ENCODE measurements at places on chromosomes 5 and 9.

GRCh38 chr5:156707750-156708149 is 142.3 kb upstream of the PPP1R2B start:
- no peak for DNase-seq

GRCh38 chr5:1204693-1205242 is 3.4 kb downstream of the SLC6A19 start:
- DNase-seq: no peak

GRCh38 chr5:170442921-170443320 is 53.8 kb upstream of the KCNMB1 start:
- no peak for DNase-seq

GRCh38 chr9:26375448-26375847 is 517.2 kb downstream of the CAAP1 start:
- DNase-seq: no peak

GRCh38 chr9:35840881-35841644 is 12.0 kb downstream of the TMEM8B start:
- peak; percentile 62 for DNase-seq

GRCh38 chr5:77302247-77302646 is 91.8 kb downstream of the PDE8B start:
- DNase-seq: no peak

GRCh38 chr5:134255418-134256150 is 29.7 kb upstream of the PPP2CA start:
- no peak for DNase-seq

DNA sequence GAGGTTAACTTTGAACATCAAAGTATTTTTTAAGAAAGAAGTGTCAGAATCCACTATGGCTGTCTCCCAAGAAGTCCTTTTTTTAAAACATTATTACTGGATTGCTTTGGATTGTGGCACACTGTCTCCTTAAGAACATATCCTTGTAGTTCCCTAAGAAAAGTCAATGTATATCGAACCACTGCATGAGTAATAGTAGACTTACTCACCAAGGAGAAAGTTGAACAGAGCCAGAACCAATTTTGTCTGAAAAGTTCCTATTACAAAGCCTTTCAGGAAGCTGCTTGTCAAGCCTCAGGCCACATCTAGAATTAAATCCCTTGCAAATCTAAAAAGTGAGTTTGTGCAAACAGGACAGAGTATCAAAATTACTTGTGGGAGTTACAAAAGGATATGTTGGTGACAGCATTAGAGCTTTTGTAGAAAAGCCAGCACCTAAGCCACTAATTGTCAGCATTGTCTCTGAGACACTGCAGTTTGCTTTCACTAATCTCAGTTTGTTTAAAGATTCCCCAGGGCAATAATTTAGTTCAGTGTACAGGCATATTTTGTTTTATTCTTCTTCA is 195.4 kb downstream of the MPDZ start:
- DNase-seq: no peak

GRCh38 chr9:89046832-89047231 is 55.6 kb downstream of the S1PR3 start:
- no peak for DNase-seq

GRCh38 chr5:66144834-66145390 is 812 bp downstream of the SREK1 start:
- no peak for DNase-seq

DNA sequence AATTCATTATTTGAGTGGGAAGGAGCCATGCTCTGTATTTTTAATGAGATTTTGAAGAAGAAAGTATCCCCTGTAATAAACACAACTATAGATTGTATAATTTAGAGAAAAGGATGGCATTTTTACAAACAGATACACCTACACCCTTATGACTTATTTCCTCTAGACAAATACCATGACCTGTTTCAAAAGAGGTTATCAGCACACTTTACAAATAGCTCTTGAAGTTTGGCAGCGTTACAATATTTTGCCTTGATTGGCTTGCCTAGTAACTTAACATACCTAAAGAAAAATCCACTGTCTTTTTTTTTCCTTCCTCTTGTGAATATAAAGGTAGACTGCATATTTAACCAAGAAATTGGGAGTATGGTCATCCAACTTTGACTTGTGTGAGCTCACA is 28.5 kb upstream of the CETN3 start:
- DNase-seq: no peak

DNA sequence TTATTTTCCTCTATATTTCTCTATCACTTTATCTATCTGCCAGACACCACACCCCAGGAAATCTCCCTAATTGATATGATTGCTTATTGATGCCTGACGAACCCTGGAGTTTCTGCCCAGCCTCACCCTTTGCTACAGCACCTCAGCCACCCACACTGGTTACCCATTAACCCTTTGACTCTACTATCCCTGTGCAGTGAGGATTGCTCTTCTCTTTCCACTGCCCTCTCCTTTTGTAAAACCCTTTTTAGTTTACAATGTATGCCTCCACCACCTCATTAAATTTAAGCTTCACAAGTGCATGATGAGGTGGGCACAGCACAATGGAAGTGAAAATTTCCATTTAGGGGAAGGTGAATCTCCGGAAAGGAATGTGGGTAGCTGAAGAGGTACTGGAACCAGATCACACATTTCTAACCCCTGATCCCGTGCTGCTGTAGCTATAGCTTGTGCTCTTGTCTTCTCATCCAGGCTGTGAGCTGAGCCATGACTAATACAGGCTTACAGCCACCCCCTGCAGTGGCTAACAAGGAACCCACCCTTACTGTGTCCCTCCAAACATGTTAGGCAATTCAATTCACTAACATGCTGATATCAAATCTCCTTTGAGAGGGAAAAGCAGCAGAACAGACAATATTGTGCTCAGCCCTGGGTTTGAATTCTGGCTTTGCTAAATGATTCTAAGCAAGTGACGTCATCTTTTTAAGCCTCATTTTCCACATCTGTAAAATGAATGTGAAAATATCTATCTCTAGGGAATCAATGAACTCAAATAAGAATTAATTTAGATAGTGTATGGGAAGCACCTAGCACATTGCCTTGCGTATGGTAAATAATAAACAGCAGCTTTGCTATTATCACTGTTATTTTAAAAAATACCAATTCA is 186.9 kb upstream of the TRIM32 start:
- DNase-seq: no peak

DNA sequence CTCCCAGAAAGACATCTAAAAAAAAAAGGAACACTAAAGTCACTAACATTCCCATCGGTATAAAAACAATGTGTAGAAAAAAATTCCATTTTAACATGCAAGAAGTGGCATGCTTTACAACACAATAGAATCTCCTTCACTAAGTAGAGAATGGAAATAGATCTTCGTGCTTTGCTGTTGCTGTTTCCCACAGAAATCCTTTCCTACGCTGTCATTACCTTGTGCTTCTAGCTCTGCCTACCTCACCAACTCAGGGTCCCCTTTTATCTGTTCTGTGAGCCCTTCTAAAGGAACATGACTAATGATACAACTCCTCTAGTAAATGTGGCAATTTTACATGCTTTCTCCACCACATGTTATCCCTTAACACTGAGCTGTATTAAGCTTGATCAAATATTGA is 202.9 kb downstream of the MCTP1 start:
- DNase-seq: no peak

DNA sequence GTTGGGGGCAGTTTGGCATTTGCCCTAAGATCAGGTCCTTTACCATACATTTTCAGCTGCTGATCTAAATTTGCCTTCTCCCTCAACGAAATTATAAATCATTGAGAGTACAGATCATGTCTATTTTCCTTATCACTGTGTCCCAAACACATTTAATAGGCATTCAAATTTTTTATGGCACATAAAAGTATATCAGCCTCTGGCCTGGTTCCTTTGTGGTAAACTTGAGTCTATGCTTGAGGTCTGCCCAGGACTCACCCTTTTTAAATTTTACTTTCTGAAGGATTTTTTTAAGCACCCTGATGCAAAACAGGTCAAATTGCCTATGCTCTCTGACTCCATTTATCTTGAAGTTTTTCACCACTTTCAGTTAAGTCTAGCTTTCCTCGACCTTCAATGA is 163.6 kb upstream of the GRIN3A start:
- DNase-seq: no peak

- no peak for DNase-seq
Measured at GRCh38 chr5:63603996-63604395, 358.2 kb downstream of the HTR1A start.

GRCh38 chr5:178467568-178468195 is 122.5 kb downstream of the COL23A1 start:
- DNase-seq: no peak

- DNase-seq: no peak
Measured at GRCh38 chr5:40165789-40166728, 513.7 kb upstream of the PTGER4 start.

- peak; percentile 89 for DNase-seq
Measured at GRCh38 chr5:56950626-56951125, 1.2 kb downstream of the MIER3 start.

DNA sequence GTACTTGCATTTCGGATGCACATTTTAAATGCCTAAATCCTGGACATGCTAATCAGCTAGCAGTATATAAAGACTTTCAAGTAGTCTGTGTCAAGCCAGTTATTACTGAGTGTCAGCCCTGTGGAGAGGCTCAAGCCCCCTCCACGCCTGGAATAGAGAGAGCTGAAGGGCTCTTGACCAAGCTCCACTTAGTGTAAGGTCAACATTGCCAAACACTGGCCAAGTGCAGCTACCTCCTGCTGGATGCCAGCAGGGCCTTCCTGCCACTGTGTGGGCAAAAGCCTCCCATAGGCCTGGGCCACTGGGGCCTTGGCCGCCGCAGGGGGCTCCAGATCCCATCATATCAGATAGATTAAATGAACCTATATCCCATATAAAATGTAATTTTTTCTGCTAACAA is 239.4 kb upstream of the PANK3 start:
- no peak for DNase-seq

GRCh38 chr9:129412814-129413536 is 207.9 kb downstream of the C9orf50 start:
- peak; percentile 88 for DNase-seq

DNA sequence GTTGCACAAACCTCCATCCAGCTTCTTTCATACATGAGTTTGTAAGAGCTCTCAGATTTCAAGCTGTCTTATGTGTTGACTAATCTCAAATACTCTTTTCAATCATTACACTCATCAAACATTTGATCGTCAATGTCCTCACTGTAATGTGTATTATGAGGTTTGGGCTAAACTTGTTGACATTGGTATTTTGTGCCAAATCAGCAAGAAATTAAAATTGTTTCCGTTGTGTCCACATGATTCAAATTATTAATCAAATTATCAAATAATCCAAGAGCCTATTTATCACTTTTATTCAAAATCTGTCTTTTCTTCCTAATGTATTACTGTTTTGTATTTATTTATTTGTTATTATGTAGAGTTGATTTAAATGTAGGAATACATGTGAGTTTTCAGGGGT is 283.4 kb downstream of the GAS1 start:
- DNase-seq: no peak

DNA sequence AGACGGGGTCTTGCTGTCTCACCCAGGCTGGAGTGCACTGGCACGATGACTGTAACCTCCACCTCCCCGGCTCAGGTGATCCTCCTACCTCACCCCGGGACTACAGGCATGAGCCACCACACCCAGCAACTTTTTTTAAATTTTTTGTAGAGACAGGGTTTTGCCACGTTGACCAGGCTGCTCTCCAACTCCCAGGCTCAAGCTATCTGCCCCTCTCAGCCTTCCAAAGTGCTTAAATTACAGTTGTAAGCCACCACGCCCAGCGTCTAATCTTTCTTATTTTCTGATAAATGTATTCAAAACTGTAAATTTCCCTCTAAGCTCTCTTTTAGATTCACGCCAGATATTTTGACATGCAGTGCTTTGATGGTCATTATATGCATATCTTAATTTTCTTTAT is 10.3 kb downstream of the FRRS1L start:
- DNase-seq: no peak

GRCh38 chr5:127101533-127101932 is 28.2 kb upstream of the C5orf63 start:
- no peak for DNase-seq
